ENCODE measurements at places on chromosomes 1 and 21.

GRCh38 chr1:64843675-64844074, 98.8 kb downstream of the RAVER2 start:
- no peak for DNase-seq

- no peak for DNase-seq
Observed at GRCh38 chr1:180505732-180506335, 3.5 kb upstream of the ACBD6 start.

- no peak for DNase-seq
Observed at GRCh38 chr1:29123053-29123886, 433 bp downstream of the TMEM200B start.

- no peak for DNase-seq
Observed at GRCh38 chr1:76746206-76746605, 121.1 kb upstream of the ST6GALNAC5 start.

DNA sequence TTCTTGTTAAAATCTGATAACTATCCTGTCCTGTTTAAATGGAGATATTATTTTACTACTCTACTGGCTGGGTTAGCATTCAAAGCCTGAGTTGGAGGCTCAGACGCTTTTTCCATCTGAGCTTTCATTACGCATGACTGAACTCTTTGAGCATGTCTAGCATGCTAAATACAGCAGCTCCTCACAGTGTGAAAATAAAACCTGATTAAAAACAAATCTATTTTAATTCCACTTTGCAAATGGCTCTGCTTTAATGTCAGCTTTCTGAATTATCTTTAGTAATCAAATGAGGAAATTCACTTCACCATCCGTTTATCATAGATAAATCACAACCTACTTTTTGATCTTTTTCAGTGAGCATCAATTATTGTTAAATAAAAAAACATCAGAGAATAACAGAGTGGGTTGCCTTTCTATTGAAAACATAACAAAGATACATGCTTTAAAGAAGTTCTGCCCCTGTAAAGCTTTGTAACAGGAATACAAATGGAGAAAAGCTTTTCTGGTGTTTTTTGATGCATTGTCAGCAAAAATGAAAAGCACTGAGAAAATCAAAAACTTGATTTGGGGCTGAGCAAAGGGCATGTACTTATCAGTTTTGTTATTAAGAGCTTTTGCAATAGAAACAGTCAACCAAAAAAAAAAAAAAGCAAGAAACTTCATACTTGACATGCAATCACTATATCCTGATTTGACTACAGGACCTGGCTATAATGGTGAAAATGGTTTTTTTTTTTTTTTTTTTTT, 3.5 kb upstream of the SPEN start:
- DNase-seq = no peak

GRCh38 chr1:236120721-236121153, 21.6 kb upstream of the GPR137B start:
- no peak for DNase-seq

DNA sequence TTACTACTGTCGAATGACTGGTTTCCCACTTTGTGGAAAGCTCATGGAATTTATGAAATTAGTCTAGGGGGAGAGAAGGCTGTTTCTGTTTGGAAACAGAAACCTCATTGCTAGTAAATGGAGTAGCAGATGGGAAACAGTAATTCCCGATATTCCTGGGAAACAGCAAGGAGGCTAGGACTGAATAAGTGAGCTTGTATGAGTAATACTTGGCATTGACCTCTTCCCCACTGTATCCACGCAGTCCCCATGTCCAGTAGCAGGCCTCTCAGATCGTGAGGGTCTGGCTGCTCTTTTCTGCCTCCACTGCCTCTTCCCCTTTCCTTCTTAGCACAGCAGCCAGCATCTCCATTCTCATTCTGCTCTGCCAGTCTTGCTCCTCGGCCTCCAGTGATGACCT, 75.5 kb downstream of the PRDM2 start:
- DNase-seq = no peak

- no peak for DNase-seq
Observed at GRCh38 chr1:28577052-28577678, 14.9 kb upstream of the RAB42 start.

- no peak for DNase-seq
Observed at GRCh38 chr1:86207323-86207722, 50.8 kb upstream of the COL24A1 start.

DNA sequence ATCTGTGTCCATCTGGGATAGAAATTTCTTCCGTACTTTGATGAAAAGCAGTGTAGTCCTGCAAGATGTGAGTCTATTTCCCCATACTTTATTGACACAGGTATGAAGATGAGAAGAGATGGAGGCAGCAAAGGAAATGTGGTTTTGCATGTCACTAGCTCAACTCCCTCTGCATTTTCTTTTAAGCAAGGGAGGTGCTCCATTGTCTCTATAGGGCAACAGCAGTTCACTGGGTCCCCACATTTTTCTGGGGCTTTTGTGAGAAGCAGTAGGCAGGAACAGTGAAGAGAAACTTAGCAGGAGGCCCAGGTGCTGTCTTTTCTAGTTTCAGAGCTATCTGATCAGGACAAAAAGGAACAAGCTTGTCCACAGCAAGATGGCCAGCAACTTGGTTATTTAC, 37.1 kb downstream of the C21orf91 start:
- no peak for DNase-seq

- DNase-seq = no peak
Observed at GRCh38 chr1:206653715-206654459, 18.6 kb downstream of the DYRK3 start.

DNA sequence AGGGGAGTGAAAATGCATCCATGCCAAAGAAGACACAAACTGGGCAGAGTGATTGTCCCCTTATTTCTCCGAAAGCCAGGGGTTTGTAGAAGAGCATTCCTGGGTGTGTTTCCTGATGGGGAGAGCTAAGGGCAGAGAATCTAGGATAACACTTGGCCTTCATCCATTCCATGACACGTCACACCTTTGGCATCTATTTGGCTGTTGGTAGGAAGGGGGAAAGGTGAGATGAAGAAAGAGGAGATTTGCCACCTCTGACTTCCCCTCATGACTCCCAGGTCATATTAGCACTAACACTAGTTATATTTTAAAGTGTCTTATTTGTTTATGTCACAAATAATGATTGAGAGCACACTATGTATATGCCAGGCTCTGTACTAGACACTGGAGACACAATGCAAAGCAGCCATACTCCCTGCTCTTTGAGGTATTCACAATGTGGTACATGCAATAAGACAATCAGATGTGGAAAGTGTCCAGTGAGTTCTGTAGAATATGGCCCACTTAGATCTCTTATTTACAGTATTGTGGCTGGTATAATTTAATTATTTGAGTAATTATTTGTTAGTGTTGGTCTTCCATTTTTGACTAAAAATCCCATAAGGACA, 54.5 kb upstream of the GADD45A start:
- no peak for DNase-seq

- no peak for DNase-seq
Observed at GRCh38 chr1:40053138-40053887, 12.8 kb downstream of the CAP1 start.

GRCh38 chr1:195141294-195141693, 1466.9 kb downstream of the KCNT2 start:
- no peak for DNase-seq

- DNase-seq = no peak
Observed at GRCh38 chr1:14944471-14944985, 209.0 kb upstream of the TMEM51 start.

- DNase-seq = peak; percentile 84
Observed at GRCh38 chr1:64965366-64966157, 787 bp downstream of the JAK1 start.

DNA sequence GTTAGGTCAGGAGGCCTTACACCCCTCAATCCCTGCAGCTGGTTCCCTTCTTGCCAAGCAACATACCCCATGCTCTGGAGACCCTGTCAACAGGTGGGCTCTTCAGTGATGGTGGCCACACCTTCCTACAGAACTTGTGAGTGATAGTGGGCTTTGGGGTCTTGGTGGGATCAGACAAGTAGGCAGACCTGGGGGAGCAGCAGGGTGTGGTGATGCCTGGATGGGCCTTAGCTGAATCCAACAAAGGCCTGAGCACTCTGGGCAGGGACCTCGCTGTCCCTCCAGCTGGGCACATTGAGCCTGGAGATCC, 14.9 kb downstream of the FAAH start:
- no peak for DNase-seq

DNA sequence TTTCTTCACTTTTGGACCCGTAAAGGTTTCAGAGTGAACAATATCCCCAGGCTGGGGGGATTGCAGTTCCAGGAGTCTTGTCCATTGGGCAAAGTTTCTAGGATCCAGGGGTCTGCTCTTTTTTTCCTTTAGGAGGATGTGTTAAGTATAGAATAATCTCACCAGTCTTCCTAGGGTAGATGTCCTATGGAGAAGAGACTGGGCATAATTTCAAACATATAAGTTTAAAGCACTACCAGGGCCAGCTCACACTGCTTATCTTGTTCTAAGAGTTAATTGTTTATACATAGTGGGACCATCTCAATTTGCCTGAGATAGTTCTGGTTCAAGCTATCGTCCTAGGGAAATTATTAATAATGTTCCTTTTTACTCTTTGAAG, 1.2 kb downstream of the CHI3L2 start:
- no peak for DNase-seq

DNA sequence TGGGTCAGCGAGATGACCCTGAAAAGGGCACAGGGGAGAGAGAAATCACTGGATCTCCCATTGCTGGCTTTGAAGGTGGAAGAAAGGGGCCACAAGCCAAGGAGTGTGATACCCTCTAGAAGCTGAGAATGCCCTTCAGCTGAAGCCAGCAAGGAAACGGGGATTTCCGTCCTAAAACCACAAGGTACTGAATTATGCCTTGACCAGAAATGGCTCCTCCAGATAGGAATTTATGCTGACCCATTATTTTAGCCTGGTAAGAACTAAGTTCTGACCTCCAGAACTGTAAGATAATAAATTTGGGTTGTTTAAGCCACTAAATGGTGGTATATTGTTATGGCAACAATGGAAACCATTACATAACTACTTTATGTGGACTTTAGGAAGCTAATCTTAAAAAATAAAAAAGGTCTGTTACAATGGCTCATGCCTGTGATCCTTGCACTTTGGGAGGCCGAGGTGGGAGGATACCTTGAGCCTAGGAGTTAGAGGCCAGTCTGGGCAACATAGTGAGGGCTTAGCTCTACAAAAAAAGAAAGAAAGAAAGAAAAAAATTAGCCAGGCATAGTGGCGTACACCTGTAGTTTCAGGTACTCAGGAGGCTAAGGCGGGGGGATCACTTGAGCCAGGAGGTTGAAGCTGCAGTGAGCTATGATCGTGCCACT, 3.6 kb upstream of the H6PD start:
- no peak for DNase-seq

GRCh38 chr1:223828162-223828848, 17.4 kb downstream of the TP53BP2 start:
- no peak for DNase-seq

DNA sequence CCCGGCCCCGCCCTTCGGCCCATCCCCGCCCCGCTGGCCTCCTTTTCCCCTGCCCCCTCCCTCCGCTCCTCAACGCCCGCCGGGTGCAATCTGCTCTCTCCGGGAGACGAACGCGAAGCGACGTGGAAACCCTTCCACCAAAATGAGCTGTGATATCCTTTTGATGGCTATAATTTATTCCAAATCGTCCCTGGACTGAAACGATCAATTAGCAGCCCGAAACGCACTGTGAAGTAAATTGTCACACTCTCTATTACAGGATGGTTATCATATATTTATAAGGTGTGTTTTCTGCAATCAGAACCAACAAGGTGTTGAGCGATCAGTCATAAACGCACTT, 134.6 kb upstream of the BARHL2 start:
- no peak for DNase-seq

DNA sequence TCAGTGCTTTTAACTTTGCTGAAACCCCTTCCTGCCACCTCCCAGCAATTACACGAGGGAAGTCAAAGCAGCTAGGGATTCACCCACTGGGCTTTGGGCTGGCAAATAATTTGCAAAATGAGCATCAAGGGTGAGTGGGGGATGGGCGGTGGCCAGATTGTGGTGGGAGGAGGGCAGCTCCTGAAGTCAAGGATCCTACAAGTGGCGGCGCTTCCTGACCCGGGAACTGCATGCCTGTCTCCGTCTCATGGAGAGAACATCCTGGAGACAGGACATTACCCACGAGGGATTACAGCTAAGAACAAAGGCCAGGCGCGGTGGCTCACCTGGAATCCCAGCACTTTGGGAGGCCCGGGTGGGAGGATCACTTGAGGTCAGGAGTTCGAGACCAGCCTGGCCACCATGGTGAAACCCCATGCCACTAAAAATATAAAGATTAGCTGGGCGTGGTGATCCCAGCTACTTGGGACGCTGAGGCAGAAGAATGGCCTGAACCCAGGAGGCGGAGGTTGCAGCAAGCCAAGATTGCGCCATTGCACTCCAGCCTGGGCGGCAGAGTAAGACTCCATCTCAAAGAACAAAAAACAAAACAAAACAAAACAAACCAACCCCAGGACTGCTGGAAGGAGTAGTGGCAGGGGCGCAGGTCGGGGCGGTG, 12.9 kb downstream of the TTC34 start:
- DNase-seq = no peak

DNA sequence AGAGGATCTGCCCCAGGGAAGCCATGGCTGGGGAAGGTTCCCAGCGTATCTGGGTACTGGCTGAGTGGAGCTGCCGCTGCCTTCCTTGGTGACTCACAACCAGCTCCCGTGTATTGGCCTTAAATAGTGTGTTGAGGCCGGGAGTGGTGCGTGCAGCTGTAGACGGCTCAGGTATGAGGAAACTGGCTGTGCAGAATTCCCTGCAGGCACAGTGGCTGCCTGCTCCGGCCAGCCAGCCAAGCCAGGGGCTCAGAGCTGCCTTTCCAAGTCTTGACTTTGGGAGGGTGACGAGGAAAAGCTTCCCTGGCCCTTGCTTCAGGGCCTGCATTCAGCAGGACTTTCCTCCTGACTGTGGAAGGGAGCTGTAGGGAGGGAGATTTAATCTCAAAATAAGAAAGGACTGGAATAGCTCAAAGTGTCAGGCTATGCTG, at the start of gene VTCN1:
Gene VTCN1, minus strand, starts transcription at position 97 of the 431 bp plus-strand sequence. Its CDS starts 72 bp downstream, at position 25.
- DNase-seq = no peak

- DNase-seq = no peak
Observed at GRCh38 chr21:45523411-45524101, 18.7 kb downstream of the SLC19A1 start.

GRCh38 chr1:36321119-36321951, 2.1 kb downstream of the EVA1B start:
- no peak for DNase-seq

DNA sequence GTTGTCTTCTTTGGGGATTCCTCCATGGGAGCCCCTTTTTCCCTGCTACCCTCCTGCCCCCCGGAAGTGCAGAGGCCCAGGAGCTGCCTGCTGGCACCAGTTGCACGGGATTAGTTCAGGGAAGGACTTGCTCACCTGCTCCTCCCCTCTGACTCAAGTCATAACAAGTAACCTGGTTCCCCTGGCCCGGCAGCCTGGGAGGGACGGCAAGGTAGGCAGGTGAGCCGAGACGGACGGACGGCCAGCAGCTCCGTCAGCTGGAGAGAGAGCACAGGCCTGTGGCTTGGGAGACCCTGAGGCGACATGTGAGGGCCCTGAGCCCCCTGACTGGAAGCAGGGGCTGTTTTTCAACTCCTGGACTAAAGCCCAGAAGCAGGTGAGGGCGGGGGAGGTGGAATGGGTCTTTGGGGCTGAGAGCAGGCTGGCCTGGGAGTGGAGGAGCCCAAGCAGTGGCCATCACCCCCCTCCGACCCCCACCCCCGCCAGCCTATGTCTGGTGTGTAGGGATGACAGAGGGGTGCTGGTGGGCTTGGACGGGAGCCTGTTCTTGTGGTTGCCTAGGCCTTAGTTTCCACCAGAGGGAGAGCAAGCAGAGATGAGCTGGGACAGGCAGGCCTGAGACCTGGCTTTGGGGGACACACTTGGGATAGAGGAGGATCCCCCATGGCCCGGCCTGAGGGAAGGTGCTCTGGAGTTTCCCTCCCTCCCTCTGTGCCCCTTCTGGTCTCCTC, at the start of gene INAVA:
Gene INAVA, plus strand, starts transcription at position 189 of the 731 bp plus-strand sequence. CDS start 3,501 bp downstream, outside the sequence.
- DNase-seq = no peak

GRCh38 chr1:70222716-70223235, 1.6 kb downstream of the SRSF11 start:
- no peak for DNase-seq
